ENCODE measurements at places on chromosomes 6 and 20. TPM values are rescaled to one million over a fixed set of nuclear protein-coding genes. Genes with fewer than 3 reads are reported as not detected.

The SSTR4 gene
- not detected for total RNA-seq

The ULBP2 gene
- total RNA-seq: 0.31 TPM

The ZNF451 gene
- total RNA-seq: 38.3 TPM

The ABT1 gene
- 12.7 TPM for total RNA-seq

The PHF3 gene
- total RNA-seq: 64.0 TPM

The SYCP2L gene
- total RNA-seq: not detected

Data from left colon (tissue), 2 donors.